RWPE2 (cell line): ENCODE measurements at places on chromosomes 2 and 18.

- H3K4me3 ChIP-seq: no peak overlapping the region
- DNase-seq: no peak
- H3K27me3 ChIP-seq: no peaks in the 10 kb centered on the region
- no peak overlapping the region for H3K27ac ChIP-seq
- H3K4me1 ChIP-seq: no peaks in the 10 kb centered on the region
These were observed 205.4 kb downstream of the PPP1R1C start for GRCh38 chr2:182191061-182191460.

- H3K27ac ChIP-seq: peak overlapping the region; percentile 98
- H3K4me3 ChIP-seq: peak overlapping the region; percentile 52
- peaks cover 33% of the 10 kb centered on the region for H3K4me1 ChIP-seq
- no peaks in the 10 kb centered on the region for H3K27me3 ChIP-seq
- no peak for DNase-seq
These were observed 3.1 kb downstream of the SP3 start for GRCh38 chr2:173962031-173962430.

DNA sequence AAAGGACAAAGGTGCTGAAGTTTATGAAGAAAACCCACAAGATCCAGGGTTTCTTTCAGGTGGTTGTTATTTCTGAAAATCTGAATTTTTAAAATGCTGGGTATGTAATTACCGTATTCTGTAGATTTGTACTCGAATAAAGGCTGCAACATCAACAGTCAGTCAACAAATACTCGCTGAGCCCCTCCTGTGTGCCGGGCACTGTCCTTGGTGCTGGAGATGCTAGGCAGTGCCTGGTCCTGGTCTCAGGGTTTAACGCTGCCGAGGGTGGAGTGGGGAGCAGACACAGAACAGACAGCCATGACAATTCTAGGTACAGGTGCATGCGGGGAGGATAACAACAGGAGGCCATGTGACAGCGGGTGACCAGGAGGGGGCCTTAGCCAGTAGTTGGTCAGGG, 27.2 kb upstream of the PDIA6 start:
- no peak overlapping the region for H3K4me3 ChIP-seq
- no peaks in the 10 kb centered on the region for H3K27me3 ChIP-seq
- no peaks in the 10 kb centered on the region for H3K36me3 ChIP-seq
- peaks cover 5% of the 10 kb centered on the region for H3K4me1 ChIP-seq

GRCh38 chr2:233025706-233026105, 6.8 kb upstream of the NEU2 start:
- no peak overlapping the region for H3K4me3 ChIP-seq
- H3K4me1 ChIP-seq: peaks cover 30% of the 10 kb centered on the region
- H3K27me3 ChIP-seq: no peaks in the 10 kb centered on the region
- no peaks in the 10 kb centered on the region for H3K36me3 ChIP-seq
- peak overlapping the region; percentile 39 for H3K27ac ChIP-seq

DNA sequence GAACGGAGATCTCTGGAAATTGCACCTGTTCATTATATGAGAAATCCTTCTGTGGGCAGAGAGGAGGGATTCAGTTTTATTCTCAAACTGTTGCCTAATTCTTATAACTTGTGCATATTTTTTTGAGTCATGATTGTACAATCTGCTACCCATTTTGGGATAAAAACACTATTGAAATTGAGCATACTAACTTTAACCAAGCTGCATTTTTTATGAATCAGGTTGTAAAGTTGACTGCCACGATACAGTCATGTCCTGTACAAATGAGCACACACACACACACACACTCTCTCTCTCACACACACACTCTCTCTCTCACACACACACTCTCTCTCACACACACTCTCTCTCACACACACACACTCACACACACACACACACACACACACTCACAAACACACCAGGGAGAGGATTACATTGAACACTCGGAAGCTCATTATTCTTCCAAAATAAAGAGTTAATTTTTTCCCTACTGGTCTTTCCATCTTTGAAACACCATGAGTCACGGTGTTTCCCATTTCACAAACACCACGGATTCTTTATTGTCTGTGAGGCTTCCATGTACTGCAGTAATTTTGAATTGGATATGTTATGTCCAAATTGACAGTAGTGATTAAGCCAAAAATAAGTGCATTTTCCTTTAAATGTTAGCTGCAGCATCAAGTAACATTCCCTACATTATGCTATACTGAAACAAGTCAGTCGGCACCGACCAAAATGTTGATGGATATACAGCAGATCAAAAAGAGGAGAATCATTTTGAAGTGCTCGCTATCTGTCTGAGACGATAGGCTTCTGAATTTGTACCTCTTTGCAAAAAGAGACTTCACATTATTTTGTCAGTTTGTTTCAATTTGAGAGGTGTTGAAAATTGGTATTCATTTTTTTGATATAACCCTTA, 216.9 kb downstream of the ARHGAP15 start:
- no peaks in the 10 kb centered on the region for H3K4me1 ChIP-seq
- H3K4me3 ChIP-seq: no peak overlapping the region
- H3K36me3 ChIP-seq: no peaks in the 10 kb centered on the region
- H3K27me3 ChIP-seq: no peaks in the 10 kb centered on the region
- H3K27ac ChIP-seq: no peak overlapping the region

DNA sequence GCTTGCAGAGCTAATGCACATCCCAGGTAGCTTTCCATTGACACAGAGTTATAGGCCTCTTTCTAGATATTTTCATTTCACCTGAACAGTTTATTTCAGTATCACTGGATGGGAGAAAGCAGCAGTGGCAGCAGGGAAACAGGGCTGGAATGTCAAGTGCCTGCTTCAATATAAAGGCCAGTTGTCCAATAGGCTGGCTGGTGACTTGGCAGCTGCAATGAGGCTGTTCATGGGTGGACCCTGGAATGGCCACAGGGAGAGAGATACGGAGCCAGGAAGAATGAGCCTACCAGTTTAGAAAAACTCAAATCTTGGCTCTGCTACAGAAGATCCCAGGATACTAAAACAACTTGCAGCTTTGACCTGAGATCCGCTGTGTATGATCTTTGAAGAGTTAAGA, 185.0 kb downstream of the BCL11A start:
- H3K36me3 ChIP-seq: no peaks in the 10 kb centered on the region
- H3K4me1 ChIP-seq: no peaks in the 10 kb centered on the region
- H3K4me3 ChIP-seq: no peak overlapping the region
- H3K27me3 ChIP-seq: no peaks in the 10 kb centered on the region
- H3K27ac ChIP-seq: no peak overlapping the region

GRCh38 chr2:133773854-133774653, 205.8 kb upstream of the NCKAP5 start:
- no peaks in the 10 kb centered on the region for H3K27me3 ChIP-seq
- H3K27ac ChIP-seq: no peak overlapping the region
- H3K4me3 ChIP-seq: no peak overlapping the region
- H3K4me1 ChIP-seq: no peaks in the 10 kb centered on the region

DNA sequence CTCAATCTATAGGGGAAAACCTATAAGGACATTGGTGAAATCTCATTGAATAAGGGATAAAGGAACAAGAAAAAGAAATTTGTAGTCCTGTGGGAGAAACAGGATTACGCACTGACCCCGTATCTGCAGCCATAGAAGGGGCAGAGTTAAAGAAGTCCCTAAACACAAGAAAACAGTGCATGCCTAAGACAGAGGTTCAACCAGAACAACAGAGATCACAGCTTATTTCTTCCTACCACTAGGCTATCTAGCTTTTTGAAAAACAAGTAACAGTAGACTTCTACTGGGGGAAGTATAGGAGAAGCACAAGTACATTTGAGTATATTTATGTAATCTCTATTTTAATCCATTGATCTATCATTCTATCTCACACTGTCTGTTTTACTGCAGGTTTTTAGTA, 485.2 kb upstream of the REG3G start:
- no peak for DNase-seq
- no peaks in the 10 kb centered on the region for H3K36me3 ChIP-seq
- H3K27me3 ChIP-seq: no peaks in the 10 kb centered on the region
- H3K27ac ChIP-seq: no peak overlapping the region

GRCh38 chr2:163640542-163641193, 95.1 kb downstream of the FIGN start:
- no peak overlapping the region for H3K4me3 ChIP-seq
- no peak overlapping the region for H3K27ac ChIP-seq
- no peaks in the 10 kb centered on the region for H3K27me3 ChIP-seq
- H3K4me1 ChIP-seq: peaks cover 3% of the 10 kb centered on the region
- H3K36me3 ChIP-seq: no peaks in the 10 kb centered on the region
- DNase-seq: no peak

GRCh38 chr2:32745191-32745590, 117.3 kb downstream of the TTC27 start:
- H3K36me3 ChIP-seq: no peaks in the 10 kb centered on the region
- no peak for DNase-seq
- no peak overlapping the region for H3K27ac ChIP-seq

DNA sequence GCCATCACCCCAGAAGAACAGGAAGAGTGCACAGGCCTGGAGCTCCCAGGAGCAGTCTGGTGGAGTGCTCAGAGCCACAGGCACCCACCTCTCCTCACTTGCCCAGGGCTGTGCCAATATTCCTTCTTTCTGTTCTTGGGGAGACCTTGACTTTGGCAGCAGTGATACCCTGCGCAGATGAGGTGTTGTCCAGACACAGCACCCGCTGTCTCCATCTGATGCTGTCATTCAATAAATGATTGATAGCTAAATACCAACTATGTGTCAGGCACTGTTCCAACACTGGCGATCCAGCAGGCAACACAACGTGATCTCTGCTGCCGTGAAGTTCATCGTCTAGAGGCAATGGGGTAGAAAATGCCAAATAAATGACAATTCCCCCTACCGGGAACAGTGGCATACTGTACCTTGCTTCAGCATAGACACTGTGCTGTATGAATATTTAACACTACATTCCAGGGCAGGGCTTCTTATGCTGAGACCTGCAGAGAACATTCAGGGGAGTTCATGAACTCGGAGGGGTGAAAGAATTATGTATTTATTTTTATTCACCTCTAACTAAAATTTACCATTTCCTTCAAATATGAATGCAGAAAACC, 320.5 kb upstream of the NCKAP5 start:
- H3K27me3 ChIP-seq: no peaks in the 10 kb centered on the region
- H3K27ac ChIP-seq: no peak overlapping the region
- H3K4me1 ChIP-seq: peaks cover 5% of the 10 kb centered on the region
- no peak overlapping the region for H3K4me3 ChIP-seq
- no peak for DNase-seq

DNA sequence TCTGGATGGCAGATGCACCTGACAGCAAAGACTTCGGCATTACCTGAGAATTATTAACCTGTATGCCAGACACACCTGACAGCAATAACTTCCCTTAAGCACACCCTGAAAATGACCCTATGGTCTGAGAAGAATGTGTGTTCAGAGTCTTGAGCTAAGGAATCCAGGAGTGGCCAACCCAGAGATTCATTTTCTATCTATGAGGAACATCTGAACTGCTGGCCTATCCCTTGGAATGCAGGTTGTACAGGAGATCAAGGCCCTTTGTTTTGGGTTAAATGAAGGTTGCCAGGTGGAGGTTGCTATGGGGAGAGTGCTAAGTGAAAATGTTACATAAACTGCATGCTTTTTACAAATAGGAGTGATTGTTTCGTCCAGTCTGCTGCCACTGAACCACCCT, 200.9 kb upstream of the MEIS1 start:
- H3K27ac ChIP-seq: no peak overlapping the region
- H3K4me1 ChIP-seq: no peaks in the 10 kb centered on the region
- no peak overlapping the region for H3K4me3 ChIP-seq
- no peaks in the 10 kb centered on the region for H3K36me3 ChIP-seq
- no peak for DNase-seq

DNA sequence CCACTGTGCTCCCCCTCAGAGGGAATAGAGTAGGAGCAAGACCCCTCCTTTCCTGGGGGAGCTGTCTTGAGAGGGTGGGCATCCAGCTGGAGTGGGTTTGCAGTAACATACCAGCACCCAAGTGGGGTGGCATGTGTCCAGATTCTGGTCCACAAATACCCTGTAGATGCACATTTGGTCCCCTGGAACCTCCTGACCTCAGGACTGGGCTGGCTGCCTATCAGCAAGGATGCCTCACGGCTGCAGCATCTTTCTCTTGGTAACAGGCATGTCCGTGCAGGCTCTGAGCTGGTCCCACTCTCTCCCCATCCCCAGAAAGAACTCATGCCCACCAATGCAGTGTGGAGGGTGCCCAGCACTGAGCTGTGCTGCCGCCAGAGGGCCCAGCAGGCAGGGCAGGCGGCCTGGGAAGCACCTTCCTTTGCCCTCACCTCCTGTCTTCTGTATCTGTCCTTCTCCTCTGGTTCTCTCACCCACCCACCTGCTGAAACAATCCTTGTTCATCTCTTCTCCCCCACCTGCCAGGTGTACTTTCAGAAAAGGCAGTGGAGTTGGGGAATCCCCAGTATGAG, 47.4 kb downstream of the ITGB1BP1 start:
- H3K27me3 ChIP-seq: no peaks in the 10 kb centered on the region
- no peak for DNase-seq
- peaks cover 85% of the 10 kb centered on the region for H3K36me3 ChIP-seq
- peak overlapping the region; percentile 84 for H3K27ac ChIP-seq
- no peak overlapping the region for H3K4me3 ChIP-seq

DNA sequence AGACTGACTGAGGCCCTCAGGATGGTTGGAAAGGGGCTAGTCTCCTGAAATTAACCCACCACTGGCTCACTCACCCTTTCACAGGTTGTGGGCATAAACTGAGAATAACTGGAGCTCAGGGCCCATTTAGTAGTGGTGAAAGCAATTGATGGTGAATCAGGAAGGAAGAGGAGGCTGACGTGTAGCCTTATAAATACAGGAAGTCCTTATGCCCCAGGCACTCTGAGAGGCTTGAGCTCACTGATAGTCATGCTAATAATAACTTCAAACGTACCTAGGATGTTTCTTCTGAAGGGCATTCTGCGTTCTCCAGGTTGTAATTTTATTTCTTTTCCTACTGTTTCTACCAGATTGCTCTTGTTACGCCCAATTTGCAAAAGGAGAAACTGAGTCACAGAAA, 328.4 kb downstream of the CLIP4 start:
- no peaks in the 10 kb centered on the region for H3K36me3 ChIP-seq
- H3K27ac ChIP-seq: peak overlapping the region; percentile 69
- peaks cover 13% of the 10 kb centered on the region for H3K4me1 ChIP-seq
- no peak for DNase-seq

DNA sequence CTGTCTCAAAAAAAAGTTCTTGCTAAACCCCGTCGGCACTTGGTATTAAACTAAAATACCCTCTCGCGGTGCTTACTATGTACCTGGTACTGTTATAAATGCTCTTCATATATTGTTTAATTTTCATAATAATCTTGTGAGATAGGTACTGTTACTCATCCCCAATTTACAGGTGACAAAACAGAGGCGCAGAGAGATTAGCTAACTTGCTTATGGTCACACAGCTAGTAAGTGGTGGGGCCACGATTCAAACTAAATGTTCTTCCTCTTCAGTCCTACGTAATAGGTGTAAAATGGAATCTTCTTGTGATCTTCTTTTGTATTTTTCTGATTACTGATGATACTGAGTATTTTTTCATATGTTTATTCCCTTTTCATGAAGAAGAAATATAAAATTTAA, 51.3 kb downstream of the TET3 start:
- no peak for DNase-seq
- no peaks in the 10 kb centered on the region for H3K4me1 ChIP-seq
- no peaks in the 10 kb centered on the region for H3K36me3 ChIP-seq
- H3K4me3 ChIP-seq: no peak overlapping the region
- H3K27me3 ChIP-seq: no peaks in the 10 kb centered on the region

- no peaks in the 10 kb centered on the region for H3K36me3 ChIP-seq
- H3K4me3 ChIP-seq: no peak overlapping the region
- no peaks in the 10 kb centered on the region for H3K27me3 ChIP-seq
- no peak for DNase-seq
- H3K4me1 ChIP-seq: peaks cover 6% of the 10 kb centered on the region
These were observed 356.3 kb upstream of the CDH20 start for GRCh38 chr18:60976976-60977375.

GRCh38 chr2:169693360-169693759, 845 bp downstream of the CFAP210 start:
- H3K27me3 ChIP-seq: no peaks in the 10 kb centered on the region
- H3K36me3 ChIP-seq: peaks cover 19% of the 10 kb centered on the region
- no peak for DNase-seq
